ENCODE measurements at places on chromosomes 11 and 22.

GRCh38 chr11:111348147-111348546 lies 30.9 kb downstream of the POU2AF1 start:
- DNase-seq = no peak

GRCh38 chr22:28822930-28823551 lies 22.7 kb upstream of the XBP1 start:
- DNase-seq = no peak

- DNase-seq = no peak
Measured at GRCh38 chr22:44919691-44920090, 90.1 kb downstream of the PHF21B start.

GRCh38 chr11:22561283-22561682 lies 64.3 kb downstream of the FANCF start:
- no peak for DNase-seq

- no peak for DNase-seq
Measured at GRCh38 chr11:74650498-74650897, 58.1 kb downstream of the POLD3 start.

DNA sequence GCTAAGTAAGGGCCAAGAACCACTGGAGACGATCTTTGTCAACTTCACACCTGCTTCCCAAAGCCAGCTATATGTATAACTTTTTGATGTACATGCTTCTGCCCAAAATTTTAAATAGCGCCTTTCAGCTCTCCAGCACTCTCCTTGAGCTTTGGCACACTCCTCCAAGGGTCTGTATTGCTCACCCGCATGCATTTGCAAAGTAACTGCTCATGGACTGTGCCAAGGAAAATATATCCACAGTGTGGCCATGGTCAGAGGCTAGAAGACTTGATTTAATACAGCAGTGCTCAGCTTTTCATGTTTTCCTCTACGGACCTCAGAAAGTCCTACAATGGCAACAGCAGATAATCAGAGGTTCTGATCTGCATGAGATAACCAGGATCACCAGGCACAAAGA lies 550.1 kb downstream of the SOX6 start:
- DNase-seq = no peak

DNA sequence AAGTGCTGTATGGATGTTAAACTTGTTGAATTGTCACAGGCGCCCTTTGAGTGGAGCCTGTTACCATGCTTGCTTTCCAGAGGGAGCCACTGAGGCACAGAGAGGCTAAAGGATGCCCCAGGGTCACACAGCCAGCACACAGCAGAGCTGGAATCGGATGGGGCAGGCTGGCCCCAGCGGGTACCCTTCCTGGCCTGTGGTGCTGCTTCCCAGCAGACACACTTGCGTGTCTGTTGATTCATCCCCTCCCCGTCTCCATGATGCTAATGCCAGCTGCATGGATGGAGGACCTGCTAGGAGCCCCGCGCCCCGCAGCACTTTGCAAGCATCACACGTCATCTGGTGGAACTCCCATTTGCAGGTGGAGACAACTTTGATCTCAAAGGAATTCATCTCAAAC lies 52.4 kb upstream of the SHISAL1 start:
- no peak for DNase-seq

DNA sequence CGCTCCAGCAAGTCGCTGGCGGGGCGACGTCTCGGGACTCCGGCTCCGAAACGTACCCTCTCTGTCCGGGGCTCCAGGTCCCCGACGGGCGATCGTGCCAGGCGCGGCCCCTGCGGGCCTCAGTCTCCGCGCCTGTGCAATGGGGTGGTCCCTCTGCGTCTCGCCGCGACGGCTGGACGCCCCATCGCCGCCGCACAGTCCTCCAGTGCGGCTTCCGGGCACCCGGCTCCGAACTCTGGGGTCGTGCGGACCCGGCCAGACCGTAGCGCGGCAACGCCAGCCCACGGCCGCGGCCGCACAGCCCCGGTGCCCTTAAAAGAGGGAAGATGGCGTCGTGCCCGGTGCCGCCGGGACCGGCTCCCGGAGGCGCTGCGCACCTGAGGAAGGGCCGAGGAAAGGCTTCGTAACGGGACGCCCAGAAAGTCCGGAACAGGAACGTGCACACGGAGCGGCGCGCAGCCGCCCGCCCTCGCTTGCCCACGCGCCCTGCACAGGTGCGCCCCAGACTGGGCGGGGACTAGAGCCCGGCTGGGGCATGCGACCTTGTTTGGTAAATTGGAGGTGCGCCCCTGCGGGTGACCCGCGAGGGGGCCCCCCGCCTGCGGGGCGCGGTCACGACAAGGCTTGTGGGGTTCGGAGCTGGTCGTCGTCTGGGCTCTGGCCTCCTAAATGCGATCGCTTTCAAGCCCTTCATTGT lies 525 bp downstream of the BIK start:
- no peak for DNase-seq

DNA sequence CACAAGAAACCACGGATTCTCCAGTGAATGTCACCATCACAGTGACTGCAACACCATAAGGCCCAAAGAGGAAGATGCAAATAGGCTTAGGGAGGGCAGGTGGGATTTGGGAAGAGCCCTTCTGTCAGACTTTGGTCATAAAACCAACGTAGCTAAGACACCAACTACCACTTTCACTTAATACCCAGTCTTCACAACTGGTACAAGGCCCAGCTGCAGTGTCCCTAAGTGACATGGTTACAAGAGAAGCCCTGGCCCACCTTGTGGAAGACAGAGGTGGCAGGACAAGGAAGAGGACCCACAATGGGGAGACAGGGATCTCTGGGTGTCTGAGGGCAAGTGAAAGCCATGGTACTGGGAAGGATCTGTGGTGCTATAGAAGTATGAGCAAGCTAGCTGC lies 10.0 kb downstream of the VSIG10L2 start:
- no peak for DNase-seq

GRCh38 chr11:75004215-75004614 lies 15.5 kb downstream of the NEU3 start:
- no peak for DNase-seq

DNA sequence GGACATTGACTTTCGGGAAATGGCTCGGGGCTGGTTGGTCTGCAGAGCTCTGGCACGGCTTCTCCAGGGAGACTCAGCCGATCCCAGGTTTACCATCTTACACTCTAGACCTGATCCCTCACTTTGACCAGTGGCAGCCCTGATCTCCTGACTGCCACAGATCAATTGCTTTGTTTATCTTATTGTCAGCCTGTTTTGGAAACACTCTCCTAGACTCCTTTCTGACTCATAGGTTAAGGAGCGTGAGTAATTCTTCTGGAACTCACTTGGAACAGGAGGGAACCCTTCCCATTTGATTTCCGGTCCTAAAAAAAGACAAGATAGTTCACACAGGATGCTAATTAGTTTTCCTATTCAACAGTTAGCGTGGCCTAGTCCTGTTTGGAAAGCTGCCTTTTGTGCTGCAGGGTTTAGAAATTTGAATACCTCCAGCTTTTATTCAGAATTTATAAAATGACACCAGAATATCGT lies 16.0 kb upstream of the BMAL1 start:
- DNase-seq = no peak

DNA sequence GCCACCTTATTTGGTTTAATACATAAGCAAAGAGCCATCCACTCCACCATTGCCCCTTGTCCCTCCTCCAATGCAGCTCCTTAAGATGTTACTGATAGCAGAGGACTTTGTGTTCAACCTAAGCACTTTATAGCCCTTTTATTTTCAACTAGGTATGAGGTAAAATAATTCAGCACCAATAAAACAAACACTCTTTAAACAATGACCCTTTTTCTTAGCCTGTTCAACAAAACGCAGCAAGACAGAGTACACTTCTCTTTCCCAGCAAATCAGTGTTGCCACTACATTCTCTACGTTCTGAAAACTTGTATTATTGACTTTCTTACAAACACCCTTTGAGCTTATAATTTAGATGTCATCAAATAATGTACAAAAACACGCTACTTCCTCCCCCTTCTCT lies 104.0 kb upstream of the IGLL5 start:
- no peak for DNase-seq

GRCh38 chr11:95835768-95836488 lies 45.6 kb downstream of the CEP57 start:
- DNase-seq = no peak

DNA sequence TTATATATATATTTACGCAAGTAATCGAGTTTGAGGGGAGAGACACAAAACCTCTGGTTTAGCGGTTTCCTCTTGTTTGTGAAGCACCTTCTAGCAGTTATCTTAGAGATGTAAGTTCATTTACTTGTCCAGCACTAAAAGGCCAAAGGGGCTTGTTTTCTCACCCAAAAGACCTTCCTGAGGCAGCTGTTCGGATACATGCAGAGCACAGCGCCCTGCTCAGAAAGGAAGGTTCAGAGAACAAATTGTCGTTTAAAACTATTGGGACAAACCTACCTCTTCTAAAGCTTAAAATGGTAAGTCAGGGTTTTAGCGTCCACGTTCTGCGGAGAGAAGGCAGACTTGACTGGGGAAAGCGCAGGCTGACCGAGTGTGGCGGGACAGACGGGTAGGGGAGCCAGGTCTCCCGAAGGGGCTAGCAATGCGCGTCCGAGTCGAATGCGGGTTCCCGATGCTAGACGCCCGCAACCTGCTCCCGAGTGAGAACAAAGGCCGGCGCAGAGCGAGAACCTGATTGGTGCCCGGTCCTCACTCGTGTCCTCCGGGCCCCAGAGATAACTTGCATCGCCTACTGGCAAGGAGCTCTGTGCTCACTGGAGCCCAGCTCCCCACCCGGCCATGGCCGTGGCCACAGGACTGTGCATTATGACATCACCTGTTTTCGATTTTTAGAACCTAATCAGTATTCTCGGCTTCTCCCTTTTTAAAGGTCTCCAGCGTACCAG lies 1.0 kb upstream of the SESN3 start:
- DNase-seq = peak; percentile 50

GRCh38 chr11:134943544-134943943 lies 531.5 kb upstream of the B3GAT1 start:
- no peak for DNase-seq

DNA sequence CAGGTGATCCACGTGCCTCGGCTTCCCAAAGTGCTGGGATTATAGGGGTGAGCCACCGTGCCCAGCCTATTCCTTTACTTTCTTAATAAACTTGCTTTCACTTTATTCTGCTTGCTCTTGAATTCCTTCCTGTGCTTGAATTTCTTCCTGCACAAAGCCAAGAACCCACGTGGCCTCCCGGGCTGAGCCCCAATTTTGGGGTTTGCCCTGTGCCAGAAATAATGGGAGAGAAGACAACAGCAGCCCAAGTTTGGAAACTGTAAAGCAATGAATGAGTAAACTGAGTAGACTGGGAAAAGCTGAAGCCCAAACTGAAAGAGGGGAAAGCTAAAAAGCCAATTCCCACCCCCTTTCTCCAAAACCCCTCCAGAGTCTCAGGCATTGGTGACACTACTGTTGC lies 136.4 kb downstream of the NECTIN1 start:
- DNase-seq = no peak

DNA sequence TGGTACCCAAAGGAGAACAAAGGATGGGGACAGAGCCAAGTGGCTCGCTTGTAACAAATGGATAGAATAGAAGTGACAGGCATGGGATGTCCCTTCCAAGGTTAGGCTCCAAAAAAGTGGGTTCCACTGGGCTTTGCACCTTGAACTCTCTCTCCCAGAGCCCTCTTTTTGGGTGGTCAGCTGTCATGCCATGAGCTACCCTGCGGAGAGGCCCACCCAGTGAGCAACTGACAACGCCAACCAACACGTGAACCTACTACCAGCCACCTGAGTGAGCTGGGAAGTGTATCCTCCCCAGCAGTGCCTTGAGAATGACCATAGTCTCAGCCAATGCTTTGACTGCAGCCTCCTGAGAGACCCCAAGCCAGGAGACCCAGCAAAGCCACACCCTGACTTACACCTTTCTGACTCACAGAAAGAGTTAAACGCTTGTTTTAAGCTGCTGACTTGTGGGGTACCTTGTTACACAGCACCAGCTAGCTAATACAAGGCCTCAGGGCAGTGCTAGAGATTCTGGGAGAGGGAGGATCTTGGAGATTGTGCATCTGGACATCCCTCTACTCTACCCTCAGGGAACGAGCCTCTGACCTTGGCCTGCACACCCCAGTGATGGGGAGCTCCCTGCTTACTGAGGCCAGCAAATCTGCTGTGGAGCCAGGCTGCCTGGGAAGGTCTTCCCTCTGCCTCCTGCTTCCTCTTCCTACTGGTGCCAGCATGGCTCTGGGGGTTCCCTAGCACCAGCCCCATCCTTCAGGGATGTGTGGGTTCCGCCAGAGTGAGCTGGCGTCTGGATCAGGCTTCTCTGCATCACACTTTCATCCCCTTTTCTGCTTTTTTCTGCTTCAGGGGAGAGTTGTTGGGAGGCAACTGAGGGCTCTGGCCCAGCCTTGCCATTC lies 29.1 kb upstream of the RFPL3 start:
- DNase-seq = no peak

DNA sequence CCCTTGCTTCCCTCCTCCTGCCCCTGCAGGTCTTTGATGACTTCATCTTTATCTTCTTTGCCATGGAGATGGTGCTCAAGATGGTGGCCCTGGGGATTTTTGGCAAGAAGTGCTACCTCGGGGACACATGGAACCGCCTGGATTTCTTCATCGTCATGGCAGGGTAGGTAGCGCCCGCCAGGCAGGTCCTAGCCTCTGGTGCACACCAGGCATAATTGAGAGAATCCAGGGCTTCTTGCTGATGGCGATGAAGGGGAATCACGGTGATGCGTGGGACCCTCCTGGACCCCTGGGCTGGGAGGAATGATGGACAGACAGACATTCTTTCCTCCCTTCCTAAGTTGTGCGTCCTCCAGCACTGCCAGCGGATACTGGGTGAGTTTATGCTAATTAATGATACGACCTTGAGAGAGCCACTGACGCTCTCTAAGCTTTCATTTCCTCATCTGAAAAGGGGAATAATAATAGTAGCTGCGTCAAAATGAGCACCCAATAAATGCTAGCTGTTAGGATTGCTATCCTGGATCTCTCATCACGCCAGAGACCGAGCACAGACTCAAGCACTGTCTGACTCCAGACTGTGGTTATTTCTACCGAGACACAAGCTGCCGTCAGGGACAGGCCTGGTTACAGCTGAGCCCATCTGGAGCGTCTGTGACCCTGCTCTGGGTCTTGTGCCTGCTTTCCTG lies 30.1 kb downstream of the CACNA1I start:
- no peak for DNase-seq

DNA sequence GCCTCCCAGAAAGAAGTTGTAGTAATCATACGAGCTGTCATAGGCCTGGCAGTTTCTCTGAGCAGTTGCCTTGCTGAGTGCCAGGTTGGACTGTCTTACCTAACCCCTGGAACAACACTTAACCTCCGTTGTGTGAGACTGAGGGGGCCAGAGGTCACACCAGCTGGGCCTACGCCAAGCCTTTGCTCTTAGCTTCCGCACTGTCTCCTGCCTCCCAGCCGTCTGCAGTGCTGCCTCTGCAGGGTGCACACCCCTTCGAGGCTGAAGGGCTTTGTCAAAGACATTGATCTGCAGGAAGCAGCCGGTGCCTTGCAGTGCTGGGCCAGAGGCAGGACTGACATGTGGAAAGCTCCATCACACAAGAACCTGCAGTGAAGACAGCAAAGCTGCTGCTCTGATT lies 16.7 kb downstream of the TAB1 start:
- DNase-seq = no peak

Measured in activated T-helper 1 cell treated with anti-CD3 and anti-CD28 coated beads, Interleukin-2, amount 50 U/mL, for 16 hours (primary cell).